PC-3 (cell line): ENCODE measurements at places on chromosomes 2 and 18. TPM values are rescaled to one million over a fixed set of nuclear protein-coding genes. Genes with fewer than 3 reads are reported as not detected.

DNA sequence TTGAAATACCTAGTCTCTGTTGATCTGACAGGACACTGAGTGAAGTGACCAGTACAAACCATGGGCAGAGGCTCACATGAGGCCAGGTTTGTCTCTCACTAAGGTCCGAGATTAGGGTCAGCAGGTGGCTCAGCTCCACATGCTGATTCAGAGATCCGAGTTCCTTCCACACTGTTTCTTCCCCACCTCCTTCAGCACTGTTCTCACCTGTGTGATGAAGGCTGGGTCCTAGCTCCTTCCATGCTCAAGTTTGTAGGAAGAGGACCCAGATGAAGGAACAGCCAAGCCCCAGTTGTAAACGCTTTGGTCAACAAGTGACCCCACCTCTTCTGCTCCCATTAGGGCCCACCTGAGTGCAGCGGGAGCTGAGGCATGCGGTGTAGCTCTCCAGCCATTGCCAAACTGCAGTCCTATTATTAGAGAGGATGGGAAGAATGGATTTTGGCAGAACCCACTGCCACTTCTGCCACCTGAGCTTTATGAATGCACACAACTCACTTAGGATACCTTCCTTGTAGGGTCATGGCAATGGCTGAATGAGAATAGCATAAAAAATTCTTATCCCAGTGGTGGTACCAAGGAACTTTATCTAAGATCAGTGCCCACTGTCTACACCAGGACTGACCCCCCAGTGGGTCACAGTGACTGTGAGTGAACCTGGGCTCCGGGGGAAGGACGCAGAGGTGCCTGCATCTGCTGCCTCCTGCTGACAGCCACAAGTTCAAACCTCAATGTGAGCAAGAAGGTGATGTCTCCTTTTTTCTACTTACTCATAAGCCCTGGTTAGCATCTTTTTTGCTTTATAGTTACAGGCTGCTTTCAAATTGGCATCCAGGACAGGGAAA, 324.8 kb upstream of the HS6ST1 start:
- DNase-seq, result no peak

DNA sequence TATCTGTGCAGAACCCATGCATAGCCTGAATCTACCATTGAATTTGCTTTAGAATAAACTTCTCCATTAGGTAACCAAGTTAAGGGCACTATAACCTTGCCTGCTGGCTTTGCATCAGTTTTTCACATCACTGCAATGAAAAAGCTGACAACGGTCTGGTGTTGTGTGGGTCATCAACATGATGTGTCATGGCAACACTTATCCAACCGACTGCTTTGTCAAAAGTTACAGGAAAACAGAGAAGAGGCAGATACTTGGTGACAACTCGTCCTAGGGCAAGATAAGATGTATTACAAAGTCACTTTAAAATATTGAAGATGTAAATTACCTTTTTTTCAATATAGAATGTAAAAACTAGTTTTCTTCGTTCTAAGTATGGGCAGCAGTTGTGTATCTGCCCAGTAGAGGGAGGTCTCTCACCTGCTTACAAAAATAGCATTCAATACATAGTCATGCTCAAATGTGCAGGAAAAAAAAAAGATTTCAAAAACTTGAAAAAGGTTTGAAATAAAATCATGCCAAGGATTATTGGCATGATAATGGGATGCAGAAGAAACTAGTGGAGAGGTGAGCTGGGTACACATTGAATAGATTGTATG, 96.3 kb downstream of the EVA1A start:
- peak; percentile 60 for DNase-seq

- DNase-seq, result no peak
These were observed 4.8 kb downstream of the TGFBRAP1 start for GRCh38 chr2:105324732-105325131.

DNA sequence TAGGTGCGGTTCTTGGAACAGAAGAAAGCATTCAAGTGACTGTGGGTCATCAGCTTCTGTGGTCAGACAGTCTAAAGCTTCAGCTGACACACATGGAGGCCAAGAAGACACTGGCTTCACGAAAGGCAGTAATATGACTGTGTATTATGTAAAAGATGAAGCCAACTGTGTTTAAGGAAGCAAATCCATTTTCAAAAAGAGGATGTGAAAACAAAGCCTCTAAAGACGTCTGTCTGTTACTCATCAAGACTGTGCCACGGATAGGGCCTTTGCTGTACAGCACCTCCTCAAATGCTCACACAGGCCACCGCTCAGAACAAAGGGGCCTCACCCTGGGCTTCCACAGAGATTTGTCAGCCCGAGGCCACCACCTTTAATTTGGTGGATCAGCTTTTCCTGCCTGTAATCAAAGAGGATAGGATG, 21.1 kb upstream of the TMEM163 start:
- peak; percentile 25 for DNase-seq

DNA sequence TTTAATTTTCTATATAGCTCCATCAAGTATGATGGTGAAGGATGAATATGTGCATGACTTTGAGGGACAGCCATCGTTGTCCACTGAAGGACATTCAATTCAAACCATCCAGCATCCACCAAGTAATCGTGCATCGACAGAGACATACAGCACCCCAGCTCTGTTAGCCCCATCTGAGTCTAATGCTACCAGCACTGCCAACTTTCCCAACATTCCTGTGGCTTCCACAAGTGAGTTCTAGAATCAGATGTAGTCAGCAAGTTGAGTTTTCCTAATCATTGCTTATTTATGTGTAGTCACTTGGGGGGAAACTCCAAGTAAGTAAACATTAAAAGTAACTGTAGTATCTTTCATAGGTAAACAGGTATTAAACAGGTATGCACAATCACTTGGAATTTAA, 24.8 kb downstream of the SMAD4 start:
- no peak for DNase-seq

DNA sequence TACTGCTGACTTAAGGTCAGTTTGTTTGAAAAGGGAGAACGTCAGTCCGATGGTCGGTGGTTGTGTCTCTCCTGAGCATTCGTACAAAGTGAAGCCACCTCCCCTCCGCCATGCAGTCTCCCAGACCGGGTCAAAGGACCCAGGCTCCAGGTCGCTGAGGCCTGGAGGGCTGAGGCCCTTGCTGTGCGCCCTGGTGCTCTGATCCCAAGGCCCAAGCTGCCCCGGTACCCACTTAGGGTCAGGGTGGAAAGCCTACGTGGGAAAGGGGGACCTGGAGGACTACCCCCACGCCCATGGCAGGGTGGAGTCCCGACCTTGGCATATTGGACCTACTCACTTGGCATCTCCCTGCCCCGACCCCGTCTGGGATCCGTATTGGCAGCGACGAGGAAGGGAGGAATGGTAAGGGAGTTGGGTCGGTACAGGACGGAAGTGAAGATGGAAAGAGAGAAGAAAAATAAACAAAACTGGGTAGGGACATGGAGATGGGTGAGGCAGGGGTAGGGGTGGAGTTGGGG, 8.0 kb upstream of the SIX3 start:
- no peak for DNase-seq

DNA sequence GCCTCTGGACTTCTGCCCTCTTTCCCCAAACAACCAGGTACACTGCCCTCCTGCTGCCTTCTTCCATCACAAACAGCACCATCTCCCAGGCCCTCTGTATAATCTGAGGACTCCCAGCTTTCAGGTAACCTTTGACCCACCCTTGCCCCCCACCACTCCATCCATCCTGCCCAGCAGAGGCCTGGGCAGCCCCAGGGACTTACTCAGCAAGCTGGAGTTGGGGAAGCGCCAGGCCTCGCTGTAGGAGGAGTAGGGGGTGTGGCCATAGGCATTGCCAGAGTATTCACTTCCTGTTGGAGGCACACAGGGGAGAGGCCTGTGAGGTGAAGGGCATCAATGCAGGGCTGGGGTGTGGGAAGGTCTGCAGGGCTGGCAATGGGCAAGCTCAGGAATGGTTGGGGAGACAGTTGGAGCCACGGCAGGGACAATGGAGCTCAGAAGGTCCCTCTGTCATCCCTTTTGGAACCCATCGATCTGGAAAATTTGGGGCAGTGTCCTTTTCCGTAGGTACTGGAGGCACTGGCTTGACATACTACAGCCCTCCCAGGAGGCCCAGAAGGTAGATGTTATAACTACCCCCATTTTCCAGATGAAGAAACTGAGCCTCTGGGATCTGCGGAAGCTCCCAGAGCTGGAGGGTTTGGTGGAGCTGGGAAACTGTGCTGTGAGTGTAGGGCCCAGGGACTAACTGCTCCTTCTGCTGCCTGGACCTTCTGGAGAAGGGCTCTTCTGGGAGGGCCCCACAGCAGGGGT, 46.3 kb downstream of the PSD4 start:
- DNase-seq, result peak; percentile 33

DNA sequence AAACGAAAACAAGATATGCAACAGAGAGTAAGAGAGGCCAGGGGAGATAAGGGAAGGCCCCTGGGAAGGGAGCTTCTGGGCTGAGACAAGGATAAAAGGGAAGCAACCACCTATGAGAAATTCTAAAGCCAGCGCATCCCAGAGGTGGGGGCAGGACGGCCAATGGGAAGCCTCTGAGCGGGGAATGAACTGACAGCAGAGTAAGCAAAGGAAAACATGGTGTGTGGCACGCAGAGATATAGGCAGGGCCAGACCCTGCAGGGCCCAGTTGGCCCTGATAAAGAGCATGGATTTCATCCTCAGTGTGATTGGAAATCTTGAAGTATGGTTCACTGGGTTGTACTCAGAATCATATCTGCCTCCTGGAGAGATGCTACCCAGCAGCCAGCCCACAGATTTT, 78.7 kb downstream of the IRS1 start:
- DNase-seq, result no peak

- peak; percentile 49 for DNase-seq
These were observed 69.0 kb downstream of the BABAM2 start for GRCh38 chr2:27959496-27959895.

GRCh38 chr18:950882-951495, 46.3 kb downstream of the ADCYAP1 start:
- DNase-seq, result peak; percentile 46

DNA sequence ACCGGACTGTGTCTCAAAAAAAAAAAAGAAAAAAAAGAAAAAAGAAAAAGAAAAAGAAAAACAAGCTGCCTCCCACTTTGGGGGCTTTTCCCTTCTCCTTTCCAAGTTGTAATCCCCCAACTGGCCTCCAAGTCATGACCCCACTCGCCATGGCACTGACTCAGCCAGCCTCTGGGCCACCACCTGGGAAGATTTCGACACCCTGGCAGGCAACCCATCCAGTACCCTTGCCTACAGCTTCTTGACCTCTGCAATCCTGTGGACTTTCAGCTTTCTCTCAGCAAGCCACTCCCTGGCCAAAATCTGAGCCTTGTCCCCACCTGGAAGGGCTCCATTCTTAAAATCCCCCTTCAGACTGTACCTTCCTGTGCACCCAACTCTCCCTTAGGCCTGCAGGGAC, 22.3 kb upstream of the FOSL2 start:
- peak; percentile 42 for DNase-seq

The CD8B2 gene
- not detected in 2 replicates for total RNA-seq

The CROCC2 gene
- not detected in 2 replicates for total RNA-seq

The UGT1A3 gene
- not detected in 2 replicates for total RNA-seq

The IL1F10 gene
- not detected in 2 replicates for total RNA-seq

The CCDC74B gene
- 8.6 and 9.8 TPM in 2 replicates for total RNA-seq

The CD302 gene
- total RNA-seq, result 7.4 and 8.5 TPM in 2 replicates

The SIX3 gene
- total RNA-seq, result 0.07 TPM in 1 of 2 replicates, not detected in the other

The UGT1A1 gene
- 0.33 TPM in 1 of 2 replicates, not detected in the other for total RNA-seq

The NYAP2 gene
- total RNA-seq, result not detected in 2 replicates

The TSGA10 gene
- 3.6 and 8.9 TPM in 2 replicates for total RNA-seq

The C1GALT1C1L gene
- not detected in 2 replicates for total RNA-seq
